ENCODE measurements at places on chromosomes 7 and 10. TPM values are rescaled to one million over a fixed set of nuclear protein-coding genes. Genes with fewer than 3 reads are reported as not detected.
A peak's percentile ranks its signal among the peaks of the same experiment; 100 is the strongest.

GRCh38 chr7:1815051-1815481 lies 145.0 kb downstream of the ELFN1 start:
- H3K27ac ChIP-seq: no peak overlapping the region
- peaks cover 20% of the 10 kb centered on the region for H3K4me1 ChIP-seq
- peaks cover 7% of the 10 kb centered on the region for H3K27me3 ChIP-seq

- no peak for DNase-seq
- peaks cover 3% of the 10 kb centered on the region for H3K4me1 ChIP-seq
- no peaks in the 10 kb centered on the region for H3K36me3 ChIP-seq
- H3K4me3 ChIP-seq: no peak overlapping the region
Measured at GRCh38 chr10:70804421-70804808, 11.3 kb upstream of the SGPL1 start.

GRCh38 chr10:92829786-92830377 lies 18.4 kb upstream of the EXOC6 start:
- no peak for DNase-seq
- H3K4me3 ChIP-seq: no peak overlapping the region
- H3K27me3 ChIP-seq: no peaks in the 10 kb centered on the region
- H3K27ac ChIP-seq: peak overlapping the region; percentile 89

DNA sequence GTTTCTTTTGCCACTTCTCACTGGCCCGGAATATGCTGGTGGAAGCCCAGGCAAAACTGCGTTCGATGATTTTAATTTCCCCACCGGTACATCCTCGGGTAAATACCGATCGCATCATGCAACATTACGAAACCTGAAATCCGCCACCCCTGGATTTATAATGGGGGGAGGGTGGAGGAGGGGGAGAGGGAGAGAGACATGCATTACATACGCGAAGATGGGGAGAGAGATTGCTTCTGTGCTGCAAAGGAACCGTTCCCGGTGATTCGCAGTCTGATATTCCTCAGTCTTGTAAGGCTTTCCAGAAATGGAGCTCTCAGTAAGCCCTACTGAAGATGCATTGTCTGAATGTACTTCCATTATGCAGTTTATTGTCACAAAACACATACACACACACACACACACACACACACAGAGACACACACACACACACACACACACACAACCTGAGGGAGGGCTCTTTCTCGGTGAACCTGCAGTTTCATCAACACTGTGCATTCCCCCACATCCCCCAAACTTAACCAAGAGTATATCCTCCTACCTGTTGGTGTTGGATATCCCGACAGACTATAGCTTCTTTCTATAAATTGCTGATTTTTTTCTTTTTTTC lies 741 bp downstream of the GPR85 start:
- peaks cover 39% of the 10 kb centered on the region for H3K27me3 ChIP-seq
- no peak for DNase-seq
- no peaks in the 10 kb centered on the region for H3K36me3 ChIP-seq

- no peak overlapping the region for H3K27ac ChIP-seq
- DNase-seq: no peak
- H3K36me3 ChIP-seq: no peaks in the 10 kb centered on the region
- no peaks in the 10 kb centered on the region for H3K4me1 ChIP-seq
- H3K27me3 ChIP-seq: no peaks in the 10 kb centered on the region
Measured at GRCh38 chr10:35854661-35855060, 212.6 kb upstream of the FZD8 start.

GRCh38 chr7:55474944-55475854 lies 97.1 kb downstream of the VOPP1 start:
- peak overlapping the region; percentile 60 for H3K4me3 ChIP-seq
- H3K27me3 ChIP-seq: no peaks in the 10 kb centered on the region
- no peak for DNase-seq
- H3K4me1 ChIP-seq: peaks cover 51% of the 10 kb centered on the region
- peaks cover 13% of the 10 kb centered on the region for H3K36me3 ChIP-seq

GRCh38 chr10:122373721-122374120 lies 787 bp upstream of the PLEKHA1 start:
- H3K4me1 ChIP-seq: peaks cover 21% of the 10 kb centered on the region
- peak overlapping the region; percentile 70 for H3K27ac ChIP-seq
- no peak for DNase-seq
- no peaks in the 10 kb centered on the region for H3K36me3 ChIP-seq
- H3K27me3 ChIP-seq: peaks cover 22% of the 10 kb centered on the region

GRCh38 chr10:95503001-95503400 lies 58.2 kb downstream of the SORBS1 start:
- no peak overlapping the region for H3K27ac ChIP-seq
- H3K4me1 ChIP-seq: no peaks in the 10 kb centered on the region
- DNase-seq: no peak

FEZF1 gene
- not detected for total RNA-seq
